A549 treated with DMSO at 1 μM for 4 hours (cell line): ENCODE measurements at places on chromosomes 2 and 18. TPM values are rescaled to one million over a fixed set of nuclear protein-coding genes. Genes with fewer than 3 reads are reported as not detected.

Gene C2orf72
- total RNA-seq, result 4.6 to 8.6 TPM (median 6.5 TPM) in 5 replicates

Gene DCC
- not detected in 5 replicates for total RNA-seq

Gene SPATA3
- not detected in 5 replicates for total RNA-seq

Gene CCDC74A
- total RNA-seq, result 11.3 to 18.3 TPM (median 17.0 TPM) in 5 replicates

Gene TLX2
- total RNA-seq, result 0.14 to 0.43 TPM (median 0.25 TPM) in 5 replicates

Gene RBM45
- total RNA-seq, result 10.1 to 14.5 TPM (median 11.8 TPM) in 5 replicates

Gene TEX44
- total RNA-seq, result not detected in 5 replicates

Gene MAL
- total RNA-seq, result 0.16 to 0.23 TPM in 2 of 5 replicates, not detected in the others
